ENCODE measurements at places on chromosomes 2 and 18. TPM values are rescaled to one million over a fixed set of nuclear protein-coding genes. Genes with fewer than 3 reads are reported as not detected.

The DSG1 gene
- not detected for total RNA-seq

- DNase-seq: no peak
Observed at GRCh38 chr2:228063558-228063957, 117.9 kb downstream of the SPHKAP start.

The FOXI3 gene
- not detected for total RNA-seq

The WDSUB1 gene
- 21.8 TPM for total RNA-seq

DNA sequence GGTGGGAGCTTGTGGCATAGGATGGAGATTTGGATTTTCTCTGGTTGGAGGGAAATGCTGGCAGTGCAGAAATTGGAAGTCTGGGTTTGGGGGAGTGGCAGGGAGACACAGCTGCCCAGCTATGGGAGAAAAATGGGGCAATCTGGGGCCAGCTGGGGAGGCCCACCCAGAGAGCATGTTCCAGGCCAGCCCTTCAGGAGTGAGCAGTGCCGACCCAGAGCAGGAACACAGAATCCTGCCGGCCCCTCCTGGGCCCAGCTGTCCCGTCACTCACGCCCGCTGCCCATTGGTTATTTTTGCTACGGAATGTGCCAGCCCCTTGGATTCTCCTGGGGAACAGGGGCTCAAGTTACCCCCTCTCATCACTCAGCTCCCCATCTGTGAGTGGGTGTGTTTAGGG lies 4.9 kb downstream of the SPEG start:
- no peak for DNase-seq

- DNase-seq: no peak
Observed at GRCh38 chr2:52084759-52085158, 1052.8 kb upstream of the NRXN1 start.

The DOK1 gene
- total RNA-seq: 61.7 TPM

The PLA2R1 gene
- total RNA-seq: 2.4 TPM
